ENCODE measurements at places on chromosomes 6 and 20. TPM values are rescaled to one million over a fixed set of nuclear protein-coding genes. Genes with fewer than 3 reads are reported as not detected.

RHAG gene
- 0.19 TPM for total RNA-seq

DNA sequence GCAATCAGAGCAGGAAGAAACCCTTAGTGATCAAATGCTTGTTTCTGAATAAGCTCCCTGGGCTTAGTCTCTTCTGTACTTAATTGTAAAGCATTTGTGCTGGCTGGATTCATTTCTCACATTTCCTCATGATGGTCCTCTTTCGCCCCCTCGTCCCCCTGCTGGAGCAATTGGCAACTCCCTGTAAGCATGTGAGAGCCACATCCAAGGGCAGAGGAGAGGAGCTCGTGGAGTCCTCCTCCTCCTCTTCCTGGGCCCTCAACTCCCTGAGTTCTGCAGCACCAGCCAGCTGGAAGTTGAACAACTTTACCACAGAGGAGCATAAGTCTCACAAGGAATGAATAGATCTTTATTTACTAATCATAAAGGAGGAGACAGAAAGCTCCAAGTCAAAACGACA, 12.6 kb downstream of the ANKEF1 start:
- DNase-seq = no peak

GRCh38 chr6:113185299-113185698, 671.8 kb upstream of the MARCKS start:
- no peak for DNase-seq

GRCh38 chr6:36063318-36064060, 35.9 kb downstream of the MAPK14 start:
- DNase-seq = no peak

GRCh38 chr20:58747211-58747610, 54.6 kb downstream of the NPEPL1 start:
- no peak for DNase-seq
